ENCODE measurements at places on chromosomes 11 and 22.

DNA sequence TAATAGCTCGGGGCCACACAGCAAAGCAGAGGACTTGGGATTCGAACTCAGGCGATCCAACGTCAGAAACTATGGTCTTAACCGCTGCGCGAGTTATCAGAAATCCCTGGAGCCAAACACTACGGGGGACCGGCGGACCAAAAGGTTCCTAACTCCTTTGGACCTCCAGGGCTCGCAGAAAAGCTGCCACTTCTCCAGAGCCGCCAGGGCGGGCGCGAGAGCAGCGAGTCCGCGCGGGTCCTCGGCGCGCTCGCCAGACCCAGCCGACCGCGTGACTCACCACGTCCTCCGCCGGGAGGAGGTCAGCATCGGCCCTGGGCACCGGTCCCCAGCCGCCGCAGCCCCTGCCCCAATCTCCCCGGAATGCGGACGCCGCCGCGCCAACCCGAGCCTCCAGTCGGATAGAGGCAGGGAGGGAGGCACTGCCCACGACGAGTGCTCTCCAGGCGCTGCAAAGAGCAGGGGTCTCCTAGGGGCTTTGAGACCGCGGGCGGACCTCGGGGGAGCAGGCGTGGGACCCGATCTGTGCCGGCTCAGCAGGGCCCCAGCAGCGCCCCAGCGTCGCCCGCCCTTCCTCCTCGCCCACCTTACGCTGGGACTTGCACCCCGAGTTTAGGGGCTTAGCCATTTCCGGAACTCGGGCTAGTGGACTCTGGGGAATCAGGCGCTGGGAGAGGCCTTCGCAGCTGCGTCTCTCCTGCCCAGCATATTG is 6.2 kb upstream of the ALX4 start:
- DNase-seq: no peak

DNA sequence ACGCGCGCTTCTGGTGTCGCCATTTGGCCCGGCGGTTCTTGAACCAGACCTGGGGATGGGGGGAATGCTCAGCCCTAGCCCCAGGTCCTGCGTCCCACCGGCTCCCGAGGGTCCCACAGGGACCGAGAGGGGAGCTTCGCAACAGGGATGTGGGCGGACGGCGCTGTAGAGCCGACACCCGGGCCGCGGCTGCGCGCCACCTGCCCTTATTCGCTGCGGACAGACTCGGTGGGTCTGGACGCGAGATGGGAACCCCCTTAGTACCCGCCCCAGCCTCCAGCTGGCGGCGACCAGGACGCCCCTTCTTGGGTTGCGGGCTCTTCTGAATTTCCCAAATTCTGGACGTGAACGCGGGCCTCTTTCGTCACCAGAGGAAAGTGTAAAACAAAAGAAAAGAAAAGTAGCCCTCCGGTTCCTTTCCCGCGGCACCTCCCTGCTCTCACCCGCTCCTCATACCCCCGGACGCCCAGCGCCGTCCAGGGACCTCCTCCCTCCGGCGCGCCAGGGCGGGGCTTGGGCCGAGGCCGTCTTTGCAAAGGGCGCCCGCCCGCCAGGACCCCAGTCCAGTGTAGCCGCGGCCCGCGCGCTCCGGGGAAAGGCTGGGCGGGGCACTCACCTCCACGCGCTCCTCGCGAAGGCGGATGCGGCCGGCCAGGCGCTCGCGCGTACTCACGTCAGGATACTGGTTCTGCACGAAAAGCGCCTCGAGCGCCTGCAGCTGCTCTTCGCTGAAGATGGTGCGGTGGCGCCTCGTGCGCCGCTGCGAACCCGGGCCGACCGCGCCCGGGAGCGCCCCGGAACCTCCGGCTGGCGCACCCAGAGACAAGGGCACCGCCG is 827 bp downstream of the GSC2 start:
- DNase-seq: peak; percentile 50

DNA sequence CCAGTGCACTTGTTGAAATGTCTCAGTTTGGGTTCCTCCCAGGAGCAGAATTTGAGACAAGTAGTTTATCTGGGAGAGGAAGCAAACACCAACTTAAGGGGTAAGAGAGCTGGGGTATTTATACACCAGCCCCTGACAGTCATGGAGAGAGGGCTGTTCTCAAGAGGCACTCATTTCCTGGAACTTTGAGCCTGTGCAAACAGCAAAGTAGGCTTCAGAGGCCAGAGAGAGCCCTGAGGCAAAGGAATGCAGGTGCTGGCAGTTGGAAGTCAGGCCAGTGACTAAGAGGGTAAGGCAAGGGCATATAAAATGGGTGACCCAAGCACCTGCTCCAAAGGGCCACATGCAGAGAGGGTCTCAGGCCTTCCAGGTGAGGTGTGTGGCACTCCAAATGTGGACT is 16.1 kb downstream of the MS4A18 start:
- no peak for DNase-seq

- no peak for DNase-seq
These were observed 77.1 kb upstream of the FIBIN start for GRCh38 chr11:26916805-26917204.

DNA sequence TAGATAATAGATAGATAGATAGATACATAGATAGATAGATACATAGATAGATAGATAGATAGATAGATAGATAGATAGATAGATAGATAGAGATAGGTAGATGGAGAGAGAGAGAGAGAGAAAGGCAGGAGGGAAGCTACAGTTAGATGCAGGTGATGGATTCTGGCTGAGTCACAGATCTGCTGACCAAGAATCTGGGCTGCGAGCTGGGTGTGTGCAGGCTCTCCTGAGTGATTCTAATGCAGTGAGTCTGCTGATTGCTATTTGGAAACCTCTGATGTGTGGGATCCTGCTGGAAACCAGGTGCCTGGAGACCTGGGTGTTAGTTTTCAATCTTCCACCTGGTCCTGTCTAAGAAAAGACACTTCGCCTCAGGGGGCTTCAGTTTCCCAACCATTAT is 1441.8 kb downstream of the TBC1D22A start:
- no peak for DNase-seq

GRCh38 chr11:11297578-11297977 is 55.5 kb downstream of the CSNK2A3 start:
- no peak for DNase-seq

DNA sequence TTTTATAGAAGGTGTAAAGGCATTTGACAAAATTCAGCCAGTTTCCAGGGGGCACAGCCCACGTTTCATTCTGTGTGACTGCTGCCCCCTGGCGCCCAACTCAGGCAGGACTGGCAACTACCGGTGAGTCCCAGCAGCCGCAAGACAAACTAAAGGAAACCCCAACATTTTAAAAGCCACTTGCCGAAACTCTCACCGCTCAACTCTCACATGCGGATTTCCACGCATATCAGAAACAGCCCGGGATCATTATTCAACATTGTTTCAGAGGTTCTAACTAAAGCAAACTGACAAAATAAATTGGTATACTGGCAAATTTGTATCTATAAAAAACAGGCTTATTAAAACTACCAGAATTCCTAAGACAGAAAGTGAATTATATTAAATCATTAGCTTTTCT is 48.2 kb downstream of the MORC2 start:
- peak; percentile 69 for DNase-seq

Data from activated T-helper 1 cell treated with anti-CD3 and anti-CD28 coated beads, Interleukin-12 subunit alpha, Interleukin-12 subunit beta, Interleukin-2, Interleukin-4 antibody, amounts not matched to agents 30 ng/mL and 10 ng/mL and 1 ng/mL, durations not matched to agents 14 hours and 24 hours and 36 hours (primary cell).